Small intestine (tissue), 16 donors: ENCODE measurements at places on chromosomes 7 and 10. TPM values are rescaled to one million over a fixed set of nuclear protein-coding genes. Genes with fewer than 3 reads are reported as not detected.

DNA sequence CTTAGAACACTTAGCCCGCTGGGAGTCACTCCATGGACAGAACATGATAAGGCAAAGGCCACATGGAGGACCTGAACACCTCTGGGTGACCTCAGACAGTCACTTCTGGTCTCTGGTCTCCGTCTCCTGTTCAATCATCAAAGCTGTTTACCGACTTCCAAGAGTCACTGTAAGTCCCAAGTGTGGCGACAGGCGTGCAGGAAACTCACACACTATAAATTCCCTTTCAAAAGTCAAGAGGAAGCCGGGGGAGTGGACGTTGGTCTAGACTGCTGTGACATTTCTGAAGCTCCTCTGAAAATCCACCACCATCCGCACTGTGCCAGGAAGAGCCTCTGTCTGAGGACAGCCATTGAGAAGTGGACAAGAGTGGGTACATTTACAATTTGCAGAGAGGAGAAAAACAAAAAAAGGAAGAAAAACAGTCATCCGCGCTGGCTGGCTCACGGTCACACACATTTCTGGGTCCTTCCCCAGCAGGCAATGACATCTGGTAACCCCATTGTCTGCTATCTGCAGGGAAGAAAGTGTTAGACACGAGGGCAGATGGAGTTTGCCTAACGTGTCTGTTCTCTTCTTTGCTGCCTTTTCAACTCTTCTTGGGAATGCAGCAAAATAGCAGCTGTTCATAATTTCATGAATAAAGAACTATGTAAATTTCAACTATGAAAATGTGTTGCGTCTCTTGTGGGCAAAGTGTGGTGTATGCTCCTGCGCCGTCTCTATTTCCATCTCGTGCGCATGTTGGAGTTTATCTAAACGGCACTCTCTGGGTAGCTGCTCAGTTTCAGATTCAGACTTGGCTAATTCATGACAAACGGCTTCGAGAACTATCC, 32.9 kb upstream of the CUX1 start:
- peak; percentile 79 for DNase-seq

DNA sequence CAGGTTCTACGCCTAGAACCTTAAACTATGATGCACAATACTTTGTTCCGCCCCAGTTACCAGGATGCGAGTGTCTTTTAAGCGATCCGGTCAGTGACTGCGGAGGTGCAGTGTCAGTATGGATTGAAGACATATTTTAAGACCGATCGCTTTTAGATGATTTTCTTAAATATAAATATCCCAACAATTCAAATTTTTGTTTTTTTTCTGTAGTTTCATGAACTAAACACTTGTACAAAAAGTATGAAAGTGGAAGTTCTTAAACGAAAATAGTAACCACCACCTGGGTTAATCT, 835 bp downstream of the COMMD3 start:
- DNase-seq: no peak

GRCh38 chr10:14014423-14014822, 316.3 kb downstream of the FRMD4A start:
- DNase-seq: no peak

GRCh38 chr7:26863518-26864308, 677 bp downstream of the SKAP2 start:
- peak; percentile 42 for DNase-seq

- no peak for DNase-seq
Measured at GRCh38 chr10:58431903-58432302, 46.7 kb downstream of the TFAM start.

CLCN1 gene
- polyA plus RNA-seq: not detected
